ENCODE measurements at places on chromosomes 7 and 10.

GRCh38 chr7:136526408-136527105 lies 341.9 kb upstream of the CHRM2 start:
- DNase-seq = no peak

- no peak for DNase-seq
These were observed 22.3 kb upstream of the TSPAN33 start for GRCh38 chr7:129122078-129122750.

DNA sequence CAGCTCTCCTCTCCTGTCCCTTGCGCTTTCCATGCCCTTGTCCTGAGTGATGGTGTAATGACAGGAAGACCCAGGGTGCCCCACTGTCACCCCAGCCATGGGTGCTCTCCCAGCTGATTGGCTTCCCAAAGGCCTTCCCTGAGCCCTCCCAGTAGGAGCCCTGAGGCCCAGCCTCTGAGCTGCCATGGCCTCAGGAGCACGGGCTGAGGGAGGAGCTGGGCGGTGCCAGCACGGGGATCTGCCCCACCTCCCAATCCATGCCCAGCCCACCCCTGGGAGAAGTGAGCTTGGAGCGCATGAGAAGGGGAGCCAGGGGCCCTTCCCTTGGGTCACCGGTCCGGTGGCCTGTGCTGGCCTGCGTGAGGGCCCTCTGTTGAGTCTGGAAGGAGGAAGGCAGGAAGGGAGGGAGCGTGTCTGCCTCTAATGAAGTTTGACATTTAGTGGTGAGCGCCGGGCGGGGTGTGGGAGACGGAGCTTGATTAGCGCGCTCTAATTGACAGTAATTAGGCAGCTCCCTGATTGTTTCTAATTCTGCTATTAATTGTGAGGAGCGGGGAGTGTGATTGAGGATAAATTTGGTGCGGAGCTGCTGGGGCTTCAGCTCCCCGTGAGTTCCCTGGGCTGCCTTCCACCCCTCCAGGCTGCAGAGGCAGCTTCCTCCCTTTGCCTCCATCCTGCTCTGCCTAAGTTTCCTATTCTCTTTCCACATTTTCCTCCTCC lies 28.3 kb downstream of the GBX1 start:
- no peak for DNase-seq

DNA sequence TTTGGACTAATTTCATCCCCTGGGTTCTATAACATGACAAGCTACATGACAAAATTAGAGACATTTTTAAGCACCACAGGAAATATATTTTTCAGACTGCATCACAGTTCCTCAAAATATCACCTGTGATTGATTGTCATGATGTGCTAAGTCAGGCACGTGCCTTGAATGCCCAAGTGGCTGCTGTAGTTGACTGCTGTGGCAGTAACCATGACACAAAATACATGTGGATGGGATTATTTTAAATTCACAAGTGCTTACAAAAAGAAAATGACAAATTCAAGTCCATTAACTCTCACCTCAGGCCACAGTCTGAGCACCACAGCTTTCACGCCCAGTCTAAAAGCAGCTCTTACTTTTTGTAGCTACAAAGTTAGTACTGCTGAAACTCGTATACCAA lies 45.5 kb downstream of the TNPO3 start:
- no peak for DNase-seq

GRCh38 chr10:123527151-123527550 lies 139.0 kb upstream of the GPR26 start:
- no peak for DNase-seq

Data from tongue (tissue), 3 donors.